Activated CD8-positive, alpha-beta T cell treated with anti-CD3 and anti-CD28 coated beads, Interleukin-2, amount 10 ng/mL, durations not matched to agents 7 days and 5 days (primary cell): ENCODE measurements at places on chromosomes 1 and 21.

- no peak for DNase-seq
These were observed 25.9 kb upstream of the RAP1A start for GRCh38 chr1:111593403-111594305.

GRCh38 chr21:37087188-37087587 lies 14.1 kb downstream of the TTC3 start:
- no peak for DNase-seq

- no peak for DNase-seq
These were observed 5.0 kb downstream of the SLC25A44 start for GRCh38 chr1:156198831-156199349.

DNA sequence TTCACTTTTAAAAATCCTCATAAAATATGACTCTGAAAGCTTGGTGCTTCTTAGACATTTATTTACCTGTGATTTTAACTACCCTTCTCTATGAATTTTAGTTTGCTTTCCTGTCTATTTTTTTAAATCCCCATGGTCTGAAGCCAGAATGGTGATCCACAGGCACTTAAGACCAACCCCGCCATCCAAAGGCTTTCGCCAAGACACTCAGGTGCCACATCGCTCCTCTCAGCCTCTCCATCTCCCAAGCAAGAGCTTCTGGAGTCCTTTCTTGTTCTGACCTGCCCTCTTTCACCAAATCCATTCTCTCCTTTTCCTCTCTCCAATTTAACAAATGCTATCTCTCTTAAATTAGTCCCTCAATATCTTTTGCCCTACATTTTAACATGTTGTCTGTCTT lies 464.6 kb downstream of the PCP4 start:
- no peak for DNase-seq

DNA sequence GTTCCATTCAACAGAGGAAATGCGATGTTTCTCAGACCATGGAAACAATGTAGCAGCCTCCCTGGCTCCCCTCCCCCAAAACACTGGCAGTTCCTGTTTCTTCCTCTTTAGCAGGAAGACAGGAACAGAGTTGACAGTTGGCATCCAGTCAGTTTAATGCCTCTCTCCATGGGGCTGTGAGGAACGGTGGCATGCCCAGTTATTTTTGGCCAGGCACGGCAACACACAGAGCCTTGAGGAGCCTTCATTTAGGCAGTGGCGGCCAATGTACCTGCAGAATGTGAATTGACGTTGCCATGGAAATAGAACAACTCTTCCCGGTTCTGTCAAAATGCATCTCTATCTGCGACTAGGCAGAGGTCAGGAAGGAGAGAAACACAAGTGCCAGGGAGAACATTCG lies 330.6 kb downstream of the DSCAM start:
- no peak for DNase-seq

GRCh38 chr1:211386921-211387320 lies 60.3 kb downstream of the TRAF5 start:
- DNase-seq: no peak

GRCh38 chr1:83897516-83897915 lies 101.4 kb downstream of the TTLL7 start:
- no peak for DNase-seq

DNA sequence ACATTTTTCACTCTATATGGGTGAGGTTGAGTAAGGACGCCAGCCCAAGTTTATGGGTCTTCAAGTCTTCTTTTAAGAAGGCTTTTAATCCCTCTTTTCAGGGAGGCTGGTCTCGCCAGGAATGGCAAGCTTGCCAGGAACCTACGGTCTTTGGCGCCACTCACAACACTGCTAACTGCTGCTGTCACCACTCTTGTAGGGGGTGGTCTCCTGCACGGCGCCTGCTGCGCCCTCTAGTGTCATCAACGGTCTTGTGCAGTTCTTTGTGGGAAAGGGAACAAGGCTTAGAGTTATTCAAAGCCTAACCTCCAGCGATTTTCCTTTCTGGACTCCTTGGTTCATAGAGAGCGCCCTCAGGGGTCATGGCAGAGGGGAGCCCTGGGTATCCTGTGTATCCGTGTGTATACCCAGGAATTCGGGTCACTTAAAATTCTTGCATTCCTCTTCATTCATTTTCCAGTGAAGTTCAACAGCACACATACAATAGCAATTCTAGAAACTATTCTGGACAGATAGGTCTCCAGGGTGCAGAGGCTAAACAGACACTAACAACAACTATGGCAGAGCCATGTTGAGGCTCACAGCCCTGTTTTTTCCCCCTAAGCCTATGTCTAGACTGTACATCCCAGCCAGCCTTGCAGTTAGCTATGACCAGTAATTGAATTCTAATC lies 392.8 kb upstream of the CAMK1G start:
- DNase-seq: peak; percentile 34

DNA sequence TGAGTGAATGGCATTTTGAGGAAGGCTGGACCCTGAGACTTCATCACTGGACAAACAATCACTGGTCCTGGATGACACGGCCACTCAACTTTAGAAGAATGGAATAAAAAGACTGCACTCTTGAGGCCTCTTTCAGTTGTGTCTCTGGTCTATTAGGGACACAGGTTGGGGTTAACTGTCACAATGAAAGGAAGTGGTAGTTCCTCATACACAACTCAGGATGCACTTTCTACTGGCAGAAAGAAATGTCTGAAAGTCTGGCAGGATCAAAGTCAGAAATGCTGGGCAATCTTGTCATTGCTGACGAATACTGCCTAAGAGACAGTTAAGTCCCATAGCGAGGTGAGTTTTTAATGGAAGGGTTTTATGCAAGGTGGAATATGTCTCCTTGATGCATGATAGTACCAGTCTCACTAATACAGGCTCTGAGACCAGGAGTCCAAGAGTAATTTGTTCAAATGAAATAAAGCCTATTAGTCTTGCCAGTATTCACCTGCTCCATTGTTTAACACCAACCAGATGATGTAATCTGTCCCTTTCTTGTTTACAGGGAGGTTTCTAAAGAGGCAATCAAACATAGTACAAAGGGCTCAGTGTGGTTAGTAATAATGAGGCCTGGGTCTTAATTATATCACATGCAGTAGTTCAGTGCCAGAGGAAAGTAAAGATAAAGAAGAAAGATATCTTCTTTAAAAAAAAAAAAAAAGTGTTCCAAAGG lies 11.2 kb upstream of the RRP15 start:
- DNase-seq: no peak

- no peak for DNase-seq
These were observed 31.7 kb downstream of the SZT2 start for GRCh38 chr1:43421396-43421795.

GRCh38 chr1:205061665-205062069 lies 18.7 kb downstream of the CNTN2 start:
- peak; percentile 81 for DNase-seq

DNA sequence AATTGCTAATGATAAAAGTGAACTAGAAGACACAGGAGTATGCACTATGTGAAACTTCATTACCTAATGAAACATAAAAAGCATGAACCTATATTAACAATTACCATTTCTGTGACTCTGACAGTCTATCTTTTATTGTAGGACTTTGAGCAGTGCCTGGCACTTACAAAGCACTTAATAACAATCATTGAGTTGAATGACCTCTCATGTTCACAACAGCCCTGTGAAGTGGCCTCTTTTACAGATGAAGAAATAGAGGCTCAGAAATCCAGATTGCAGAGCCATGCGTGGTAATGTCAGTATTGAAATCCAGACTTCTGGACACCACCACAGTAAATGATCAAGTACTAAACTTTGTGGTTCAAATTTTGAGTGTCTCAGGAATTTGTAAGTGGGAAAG lies 326.4 kb downstream of the NTNG1 start:
- DNase-seq: no peak

GRCh38 chr21:14751602-14752344 lies 205.7 kb upstream of the SAMSN1 start:
- DNase-seq: no peak

DNA sequence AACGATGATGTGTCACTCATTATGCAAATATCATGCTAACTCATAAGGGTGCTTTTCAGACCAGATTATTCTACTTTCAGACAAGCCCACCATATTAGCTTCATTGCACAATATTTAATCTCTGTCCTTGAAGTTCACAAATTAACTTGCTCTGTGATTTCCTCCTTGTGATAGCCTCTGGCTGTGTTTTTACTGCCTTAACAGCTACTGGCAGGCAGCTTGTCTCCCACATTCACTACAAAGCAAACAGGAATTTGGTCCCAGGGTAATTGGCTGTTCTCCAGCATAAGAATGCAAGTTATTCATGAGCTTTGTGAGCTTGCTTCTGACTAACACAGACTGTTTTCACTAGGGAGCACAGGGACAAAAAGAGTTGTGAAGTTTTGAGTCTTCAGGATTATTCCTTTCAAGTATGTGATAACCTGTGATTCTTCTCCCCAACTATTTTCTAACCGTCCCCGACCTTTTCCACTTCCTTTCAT lies 87.9 kb upstream of the HMCN1 start:
- no peak for DNase-seq

DNA sequence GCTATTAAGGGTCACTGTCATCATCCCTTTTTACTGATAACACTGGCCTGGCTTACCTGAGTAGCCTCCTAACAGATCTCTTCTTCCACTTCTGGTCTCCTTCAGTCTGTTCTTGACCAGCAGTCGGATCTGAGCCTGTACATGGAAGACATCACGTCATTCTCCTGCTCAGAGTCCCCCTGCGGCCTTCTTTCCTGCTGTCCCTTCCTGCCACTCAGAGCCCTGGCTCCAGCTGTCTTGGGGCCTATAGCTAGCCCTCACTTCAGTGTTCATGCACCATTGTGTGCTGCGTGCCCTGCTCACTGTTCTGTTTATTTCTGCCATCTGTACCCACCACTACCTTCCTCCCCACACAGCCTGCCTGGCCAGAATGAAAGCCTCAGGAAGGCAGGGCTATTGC lies 8.4 kb downstream of the ADARB1 start:
- no peak for DNase-seq

DNA sequence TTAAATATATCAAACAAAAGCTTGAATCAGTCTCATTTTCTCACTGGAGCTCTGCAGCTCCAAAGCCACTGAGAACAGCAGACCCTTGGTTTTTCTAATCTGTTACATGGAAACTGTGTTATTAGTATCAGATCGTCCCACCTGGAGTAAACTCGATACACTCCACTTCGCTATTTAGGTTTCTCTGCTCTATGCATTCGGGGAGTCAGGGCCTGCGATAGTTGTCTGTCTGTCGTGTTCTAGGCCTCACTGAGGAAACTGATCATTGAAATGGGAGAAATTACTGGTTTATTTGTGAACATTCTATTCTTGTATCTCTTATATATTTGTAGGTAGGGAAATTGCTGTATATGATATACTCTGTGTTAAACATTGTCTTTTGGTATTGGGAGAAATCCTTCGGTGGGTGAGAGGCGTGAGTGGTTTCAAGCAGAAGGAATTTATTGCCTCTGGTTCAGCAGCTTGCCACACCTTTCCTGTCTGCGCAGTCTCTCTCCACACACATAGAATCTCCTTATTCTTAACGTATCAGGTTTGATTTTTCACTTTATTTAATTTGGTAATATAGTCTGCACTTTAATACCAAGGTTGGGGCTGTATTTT lies 8.5 kb downstream of the PRDM2 start:
- no peak for DNase-seq

GRCh38 chr1:47643306-47644211 lies 205.7 kb downstream of the FOXD2 start:
- no peak for DNase-seq

GRCh38 chr1:233107130-233107660 lies 156.8 kb downstream of the NTPCR start:
- no peak for DNase-seq

- DNase-seq: no peak
These were observed 140.5 kb downstream of the COL11A1 start for GRCh38 chr1:102967786-102968185.

DNA sequence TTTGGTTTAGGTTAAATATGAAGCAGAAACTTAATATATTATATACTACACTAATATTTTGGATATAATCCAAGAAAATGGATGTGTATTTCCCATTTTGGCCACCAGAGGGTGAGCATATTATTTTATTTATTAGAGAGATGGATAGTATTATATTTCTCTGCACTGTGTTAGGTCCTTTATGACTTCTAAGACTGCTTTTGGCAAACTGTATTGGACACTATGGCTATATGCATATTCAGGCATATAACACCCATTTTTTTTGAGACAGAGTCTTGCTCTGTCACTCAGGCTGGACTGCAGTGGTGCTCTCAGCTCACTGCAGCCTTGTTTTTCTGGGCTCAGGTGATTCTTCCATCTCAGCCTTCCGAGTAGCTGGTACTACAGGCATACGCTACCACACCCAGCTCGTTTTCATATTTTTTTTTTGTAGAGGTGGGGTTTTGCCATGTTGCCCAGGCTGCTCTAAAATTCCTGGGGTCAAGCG lies 17.8 kb upstream of the PGM1 start:
- no peak for DNase-seq

- no peak for DNase-seq
These were observed 186.1 kb upstream of the ADAMTS5 start for GRCh38 chr21:27152996-27153395.

GRCh38 chr1:70581661-70582060 lies 170.6 kb downstream of the CTH start:
- DNase-seq: no peak

DNA sequence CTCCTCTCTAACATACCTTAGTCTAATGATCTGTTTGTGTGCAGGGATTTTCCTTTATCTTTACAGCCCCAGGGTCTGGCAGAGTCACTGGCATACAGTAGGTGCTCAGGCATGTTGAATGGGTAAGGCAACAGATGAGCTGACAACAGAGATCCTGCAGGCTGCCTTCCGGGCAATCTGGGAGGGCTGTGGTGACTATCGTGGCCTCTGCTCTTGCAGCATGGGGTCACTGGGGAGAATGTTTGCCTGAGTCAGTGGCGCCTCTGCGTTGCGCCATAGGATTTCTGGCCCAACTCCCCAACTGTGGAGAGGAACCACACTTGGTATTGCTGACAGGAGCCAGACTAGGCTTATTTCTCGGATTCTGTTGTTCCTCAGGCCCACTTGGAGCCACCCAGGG lies 93.8 kb downstream of the LAMC2 start:
- no peak for DNase-seq

DNA sequence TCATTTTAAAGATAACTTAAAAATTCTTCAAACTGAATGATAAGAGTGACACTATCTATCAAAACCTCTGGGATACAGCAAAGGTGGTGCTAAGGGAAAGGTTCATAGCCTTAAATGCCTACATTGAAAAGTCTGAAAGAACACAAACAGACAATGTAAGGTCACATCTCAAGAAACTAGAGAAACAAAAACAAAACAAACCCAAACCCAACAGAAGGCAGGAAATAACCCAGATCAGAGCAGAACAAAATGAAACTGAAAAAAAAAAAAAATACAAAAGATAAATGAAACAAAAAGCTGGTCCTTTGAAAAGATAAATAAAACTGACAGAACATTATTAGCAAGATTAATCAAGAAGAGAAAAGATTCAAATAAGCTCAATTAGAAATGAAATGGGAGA lies 6.8 kb downstream of the ODF2L start:
- no peak for DNase-seq

- no peak for DNase-seq
These were observed 98.3 kb downstream of the GLIS1 start for GRCh38 chr1:53640701-53641075.
